Pulmonary artery endothelial cell (primary cell): ENCODE measurements at places on chromosomes 3 and 15.

GRCh38 chr15:101490922-101491733 is 1.6 kb upstream of the PCSK6 start:
- DNase-seq: no peak

DNA sequence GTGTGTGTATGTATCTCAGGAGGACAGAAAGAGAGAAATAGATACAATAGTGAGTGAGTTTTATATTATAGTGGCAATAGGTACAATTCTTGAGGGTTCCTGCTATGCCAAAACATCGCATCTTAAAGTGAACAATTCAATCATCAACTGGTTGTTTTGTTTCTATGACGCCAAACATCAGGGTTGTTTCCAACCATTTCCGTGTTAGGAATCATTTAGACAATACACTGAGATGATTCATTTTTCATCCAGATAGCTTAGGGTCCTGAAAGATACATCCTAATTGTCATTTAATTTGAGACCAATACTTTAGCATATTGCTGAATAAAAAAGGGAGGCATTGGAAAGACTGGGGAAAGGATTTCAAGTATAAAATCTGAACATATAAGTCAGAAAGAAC is 472.2 kb downstream of the MCTP2 start:
- DNase-seq: peak; percentile 57

DNA sequence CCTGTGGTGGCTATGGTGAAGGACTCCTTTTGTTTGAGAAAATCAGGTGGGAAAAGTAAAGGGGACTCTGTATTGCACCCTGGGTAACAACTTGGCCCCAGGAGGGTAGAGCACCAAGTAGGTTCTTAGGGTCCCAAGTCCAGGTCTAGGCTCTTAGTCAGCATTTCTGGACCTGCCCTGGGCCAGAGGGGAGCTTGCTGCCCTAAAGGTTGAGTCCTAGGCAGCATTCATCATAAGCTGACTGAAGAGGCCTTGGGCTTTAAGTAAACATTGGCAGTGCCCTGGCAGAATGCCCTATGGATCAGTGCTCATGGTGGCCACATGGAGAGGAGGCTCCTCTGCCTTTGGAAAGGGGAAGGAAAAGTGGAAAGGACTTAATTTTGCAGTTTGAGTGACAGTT is 268.5 kb upstream of the CTNNB1 start:
- DNase-seq: no peak

DNA sequence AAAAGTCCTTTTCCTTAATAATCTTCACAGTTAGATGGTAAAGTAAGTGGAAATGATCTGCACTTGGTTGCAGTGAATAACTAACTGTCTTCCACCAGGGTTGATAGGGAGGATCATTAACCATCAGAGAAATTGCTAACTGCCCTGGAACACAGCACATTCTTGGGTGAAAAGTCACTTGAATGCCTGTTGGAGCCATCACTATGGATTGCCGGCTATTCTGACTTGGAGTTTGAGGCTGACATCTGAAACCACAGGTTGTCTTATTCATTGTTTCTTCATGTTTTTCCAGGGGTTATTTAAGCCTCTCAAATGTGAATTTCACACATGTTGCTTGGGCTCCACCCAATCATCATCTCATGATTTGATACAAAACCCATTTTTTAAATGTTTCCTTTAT is 901.4 kb downstream of the MCTP2 start:
- no peak for DNase-seq

DNA sequence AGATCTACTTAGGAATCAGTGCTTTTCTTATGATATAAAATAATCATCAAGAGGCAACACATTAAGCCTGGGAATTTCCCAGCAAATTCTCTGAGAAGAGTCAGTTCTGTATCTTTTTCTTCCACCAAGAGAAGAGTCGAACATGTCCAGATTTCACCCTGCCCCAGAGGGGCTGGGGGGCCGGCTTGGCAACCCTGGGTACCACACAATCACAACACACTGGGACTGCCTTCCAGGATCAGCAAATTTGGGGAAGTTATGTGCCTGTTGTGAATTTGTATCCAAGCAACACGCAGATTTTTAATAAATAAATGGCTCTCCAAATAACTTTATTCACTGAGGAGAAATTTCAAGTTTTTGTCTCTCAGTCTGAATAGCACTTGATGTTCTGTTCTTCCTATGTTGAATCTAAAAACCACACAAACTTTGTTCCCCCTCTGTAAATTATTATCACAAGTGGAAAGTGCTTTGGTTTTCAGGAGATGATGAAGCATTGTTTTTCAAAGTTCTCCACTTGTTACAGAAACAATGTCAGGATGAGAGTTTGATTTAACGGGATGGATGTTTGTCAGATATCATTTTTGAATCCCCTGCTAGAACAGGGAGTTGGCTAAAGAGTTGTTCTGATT is 357.2 kb downstream of the ZNF385D start:
- no peak for DNase-seq

- DNase-seq: no peak
Measured at GRCh38 chr3:51379746-51380455, 5.2 kb upstream of the MANF start.

- no peak for DNase-seq
Measured at GRCh38 chr3:87798567-87798947, 260.2 kb downstream of the CGGBP1 start.

GRCh38 chr15:67458331-67459029 is 62.5 kb upstream of the C15orf61 start:
- DNase-seq: no peak

- DNase-seq: no peak
Measured at GRCh38 chr15:68017201-68017600, 36.9 kb upstream of the PIAS1 start.
